ENCODE measurements at places on chromosomes 12 and 14.

GRCh38 chr14:59919570-59920377 is at the start of gene LRRC9:
LRRC9 (plus strand) TSS chr14:59920144.
- no peak for DNase-seq

DNA sequence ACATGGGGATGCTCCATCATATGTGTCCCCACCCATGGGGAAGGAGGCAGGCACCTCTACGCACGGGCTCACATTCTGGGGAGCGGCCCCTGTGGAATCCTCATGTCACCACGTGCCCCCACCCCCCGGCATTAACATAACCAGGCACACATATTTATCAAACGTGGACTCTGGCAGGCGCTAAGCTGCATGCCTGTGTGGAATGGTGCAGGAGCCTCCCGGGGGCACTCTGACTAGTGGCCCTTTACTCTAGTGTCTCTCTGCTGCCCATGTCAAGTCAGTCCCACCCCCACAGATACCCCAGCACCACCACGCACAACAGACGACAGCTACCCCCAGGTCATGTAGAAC is 66.1 kb downstream of the CCDC88C start:
- no peak for DNase-seq

- no peak for DNase-seq
Measured at GRCh38 chr12:95185072-95185471, 32.2 kb downstream of the FGD6 start.

DNA sequence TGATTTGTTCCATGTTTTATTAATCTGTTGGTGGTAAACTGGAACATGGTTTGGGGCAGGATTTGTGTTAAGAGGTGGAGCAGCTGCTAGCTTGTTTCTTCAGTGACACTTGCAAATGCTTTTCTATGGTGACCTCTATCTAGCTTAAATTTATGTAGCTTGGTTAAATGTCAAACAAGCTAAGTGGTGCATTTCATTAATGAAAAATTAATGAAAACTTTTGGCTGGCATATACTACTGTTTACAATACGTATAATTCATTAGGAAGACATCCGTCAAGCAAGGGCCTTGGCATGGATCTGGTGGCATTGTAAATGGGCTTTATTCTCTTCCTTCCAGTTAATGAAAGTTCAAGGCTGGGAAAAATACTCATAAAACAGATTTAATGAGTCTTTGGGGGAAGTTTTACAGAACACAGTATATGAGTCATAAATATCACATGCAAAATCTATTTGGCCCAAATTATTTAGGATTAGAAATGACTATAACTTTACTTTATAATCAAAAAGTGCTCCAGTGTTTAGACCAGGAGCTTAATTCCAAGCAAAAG is 807.7 kb upstream of the SEL1L start:
- DNase-seq = no peak

DNA sequence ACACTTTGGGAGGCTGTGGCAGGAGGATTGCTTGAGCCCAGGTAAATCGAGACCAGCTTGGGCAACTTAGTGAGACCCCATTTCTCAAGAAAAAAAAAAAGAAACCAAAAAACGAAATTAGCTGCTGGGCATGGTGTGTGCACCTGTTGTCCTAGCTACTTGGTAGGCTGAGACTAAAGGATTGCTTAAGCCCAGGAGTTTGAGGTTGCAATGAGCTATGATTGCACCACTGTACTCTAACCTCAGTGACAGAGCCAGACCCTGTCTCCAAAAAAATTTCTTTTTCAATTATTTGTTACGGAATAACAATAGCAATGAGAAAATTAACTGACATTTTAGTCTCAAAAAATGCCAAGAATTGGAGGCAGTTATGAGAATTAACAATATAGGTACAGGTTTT is 128.0 kb downstream of the CCDC91 start:
- no peak for DNase-seq

- DNase-seq = no peak
Measured at GRCh38 chr14:101854366-101854765, 92.9 kb downstream of the PPP2R5C start.

- no peak for DNase-seq
Measured at GRCh38 chr14:87387806-87388205, 605.2 kb downstream of the GALC start.

- no peak for DNase-seq
Measured at GRCh38 chr12:102824218-102824835, 92.7 kb downstream of the PAH start.

GRCh38 chr12:112616469-112617152 is 174.9 kb upstream of the RPH3A start:
- no peak for DNase-seq
